CD4-positive, alpha-beta T cell treated with Interleukin-4 for 4 hours (primary cell): ENCODE measurements at places on chromosomes 12 and 14.

DNA sequence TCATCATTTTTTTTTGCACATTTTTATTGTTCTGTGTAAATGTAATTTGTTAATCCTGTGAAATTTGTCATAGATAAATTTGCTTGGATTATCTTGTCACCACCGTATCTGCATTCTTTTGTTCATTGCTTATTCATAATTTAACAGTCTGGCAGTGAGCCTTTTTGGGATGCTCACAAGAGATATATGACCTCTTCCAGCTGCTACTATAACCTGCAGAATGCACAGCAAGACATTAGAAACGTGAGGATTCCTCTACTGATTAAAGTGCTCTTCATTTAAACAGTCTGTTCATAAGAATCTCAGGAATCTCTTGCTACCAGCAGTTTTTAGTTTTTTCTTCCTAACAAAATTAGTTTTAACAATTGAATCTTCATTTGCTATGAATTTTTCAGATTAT lies 9.1 kb downstream of the NPAS3 start:
- DNase-seq = no peak

GRCh38 chr12:57334219-57334618 lies 83.2 kb upstream of the STAC3 start:
- no peak for DNase-seq

DNA sequence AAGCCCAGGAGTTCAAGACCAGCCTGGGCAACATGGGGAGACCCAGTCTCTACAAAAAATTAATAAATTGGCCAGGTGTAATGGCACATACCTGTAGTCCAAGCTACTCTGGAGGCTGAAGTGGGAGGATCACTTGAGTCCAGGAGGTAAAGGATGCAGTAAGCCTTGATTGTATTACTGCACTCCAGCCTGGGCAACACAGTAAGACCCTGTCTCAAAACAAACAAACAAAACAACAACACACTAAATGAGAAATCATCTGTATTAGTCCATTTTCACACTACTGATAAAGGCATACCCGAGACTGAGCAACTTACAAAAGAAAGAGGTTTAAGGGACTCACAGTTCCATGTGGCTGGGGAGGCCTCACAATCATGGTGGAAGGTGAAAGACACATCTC lies 4.7 kb upstream of the MLXIP start:
- DNase-seq = no peak

- DNase-seq = no peak
Observed at GRCh38 chr14:96649327-96649601, 147.1 kb downstream of the PAPOLA start.

- DNase-seq = peak; percentile 18
Observed at GRCh38 chr12:51971679-51972421, 20.4 kb downstream of the ACVR1B start.

DNA sequence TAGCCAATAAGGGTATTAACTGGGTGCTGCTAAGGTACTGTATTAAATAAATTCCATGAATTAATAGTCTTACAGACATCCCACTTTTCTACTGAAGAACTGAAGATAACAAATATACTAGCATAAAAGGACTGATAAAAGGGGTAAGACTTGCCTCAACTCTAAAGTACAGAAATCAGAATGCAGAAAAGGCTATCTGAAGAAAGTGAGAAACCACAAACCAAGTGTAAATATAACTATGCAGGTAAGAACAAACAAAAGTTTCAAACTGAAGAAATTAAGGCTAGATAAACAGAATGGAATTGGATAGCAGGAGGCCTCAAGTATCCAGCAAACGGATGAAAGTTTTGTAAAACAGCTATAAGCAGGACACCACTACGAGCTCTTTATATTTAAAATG lies 29.5 kb downstream of the YAF2 start:
- no peak for DNase-seq

GRCh38 chr14:96256407-96256806 lies 397 bp downstream of the BDKRB1 start:
- no peak for DNase-seq

DNA sequence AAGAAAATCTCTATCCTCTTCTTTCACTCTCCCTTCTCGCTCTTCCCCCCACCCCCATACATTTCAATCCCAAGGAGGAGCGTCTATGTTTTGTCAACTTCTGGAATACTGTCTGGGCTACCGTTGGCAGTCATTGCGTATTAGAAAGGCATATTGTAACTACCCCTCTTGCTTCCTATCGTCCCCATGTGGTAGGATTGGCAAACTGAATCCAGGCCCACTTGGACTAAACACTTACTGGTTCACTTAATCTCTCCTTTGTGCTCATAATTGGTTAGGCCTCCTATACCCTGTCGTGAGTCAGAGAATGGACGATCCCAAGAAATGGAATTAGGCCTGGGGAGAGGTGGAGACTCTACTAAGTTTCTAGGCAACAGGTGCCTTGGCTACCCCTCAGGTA lies 68.8 kb upstream of the SLC8A3 start:
- DNase-seq = no peak

DNA sequence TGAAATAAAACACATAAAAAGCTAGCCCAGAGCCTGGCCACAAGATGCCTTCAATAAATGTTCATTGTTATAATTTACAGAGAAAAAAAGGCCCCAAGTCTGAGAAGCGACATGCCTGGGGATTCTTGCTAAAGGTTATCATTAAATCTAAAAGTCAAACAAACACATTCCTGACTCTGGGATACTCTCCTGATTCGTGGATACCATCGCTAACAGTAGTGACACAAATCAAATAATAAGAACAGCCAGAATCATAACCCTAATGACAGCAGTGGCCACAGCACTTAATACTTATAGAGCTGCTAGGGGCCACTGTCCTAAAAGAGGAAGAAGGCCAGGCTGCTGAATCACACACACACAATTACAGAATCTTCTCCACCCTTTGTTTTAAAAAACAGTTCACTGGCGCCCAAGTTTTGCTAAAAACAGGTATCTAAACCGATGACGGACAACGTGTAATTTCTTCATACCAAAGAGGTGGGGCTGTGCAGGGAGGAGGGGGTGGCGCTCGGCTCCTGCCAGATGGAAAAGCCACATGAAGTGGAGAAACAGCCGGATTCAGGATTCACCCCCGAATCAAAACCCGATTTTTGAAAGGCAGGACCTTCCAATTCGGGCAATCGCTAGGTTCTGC lies 1.2 kb downstream of the CLIP1 start:
- peak; percentile 16 for DNase-seq

DNA sequence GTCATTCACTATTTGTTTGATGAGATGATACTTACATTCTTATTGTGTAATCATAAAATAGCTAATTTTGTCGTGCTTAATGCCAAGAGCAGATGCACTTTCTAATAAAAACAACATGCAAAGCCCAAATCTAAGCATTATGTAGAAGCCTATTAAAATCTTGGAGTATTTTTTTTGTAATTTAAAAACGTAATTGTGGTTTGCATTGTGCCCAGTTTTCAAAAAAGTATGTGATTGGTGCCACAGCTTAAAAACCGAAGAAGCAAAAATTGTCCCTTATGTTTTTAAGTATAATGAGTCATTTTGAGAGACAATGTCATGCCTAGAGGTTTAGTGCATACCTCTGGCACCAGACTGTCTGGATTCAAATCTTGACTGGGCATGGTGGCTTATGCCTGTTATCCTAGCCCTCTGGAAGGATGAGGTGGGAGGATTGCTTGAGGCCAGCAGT lies 464.8 kb upstream of the RGS6 start:
- no peak for DNase-seq

DNA sequence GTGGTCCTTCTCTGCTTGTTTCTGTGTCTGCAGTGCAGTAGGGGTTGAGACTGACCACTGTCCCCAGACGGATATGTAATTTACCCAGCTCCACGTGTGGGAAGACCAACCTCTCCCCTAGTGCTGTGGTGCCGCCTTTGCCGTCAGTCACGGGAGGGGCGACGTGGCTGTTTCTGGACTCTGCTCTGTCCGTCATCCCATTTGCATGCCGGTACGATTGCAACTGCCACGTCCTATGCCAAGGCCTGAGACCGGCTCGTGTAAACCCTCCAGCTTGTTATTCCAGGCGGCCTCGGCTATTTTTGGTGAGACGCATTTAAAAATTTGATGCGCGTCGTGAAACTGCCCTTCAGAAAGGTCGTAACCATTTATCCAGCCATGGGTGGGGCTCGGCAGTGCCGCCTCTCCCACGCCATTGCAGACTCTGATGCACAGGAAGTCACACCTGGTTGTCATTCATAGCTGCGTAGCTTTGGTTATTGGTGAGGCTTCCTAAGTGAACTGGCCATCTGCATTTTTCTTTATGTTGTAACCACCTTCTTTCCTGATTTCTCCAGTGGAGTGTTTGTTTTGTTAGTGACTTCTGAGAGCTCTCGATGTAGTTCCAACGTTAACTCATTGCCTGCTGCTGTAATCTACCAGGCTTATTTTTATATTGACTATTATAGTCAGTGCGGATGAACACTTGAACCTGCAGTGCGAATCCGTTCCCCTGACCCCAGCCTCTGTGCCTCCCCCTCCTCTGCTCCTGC lies 75.1 kb downstream of the ADGRD1 start:
- DNase-seq = no peak

- no peak for DNase-seq
Observed at GRCh38 chr12:10720974-10721650, 2.0 kb downstream of the YBX3 start.

DNA sequence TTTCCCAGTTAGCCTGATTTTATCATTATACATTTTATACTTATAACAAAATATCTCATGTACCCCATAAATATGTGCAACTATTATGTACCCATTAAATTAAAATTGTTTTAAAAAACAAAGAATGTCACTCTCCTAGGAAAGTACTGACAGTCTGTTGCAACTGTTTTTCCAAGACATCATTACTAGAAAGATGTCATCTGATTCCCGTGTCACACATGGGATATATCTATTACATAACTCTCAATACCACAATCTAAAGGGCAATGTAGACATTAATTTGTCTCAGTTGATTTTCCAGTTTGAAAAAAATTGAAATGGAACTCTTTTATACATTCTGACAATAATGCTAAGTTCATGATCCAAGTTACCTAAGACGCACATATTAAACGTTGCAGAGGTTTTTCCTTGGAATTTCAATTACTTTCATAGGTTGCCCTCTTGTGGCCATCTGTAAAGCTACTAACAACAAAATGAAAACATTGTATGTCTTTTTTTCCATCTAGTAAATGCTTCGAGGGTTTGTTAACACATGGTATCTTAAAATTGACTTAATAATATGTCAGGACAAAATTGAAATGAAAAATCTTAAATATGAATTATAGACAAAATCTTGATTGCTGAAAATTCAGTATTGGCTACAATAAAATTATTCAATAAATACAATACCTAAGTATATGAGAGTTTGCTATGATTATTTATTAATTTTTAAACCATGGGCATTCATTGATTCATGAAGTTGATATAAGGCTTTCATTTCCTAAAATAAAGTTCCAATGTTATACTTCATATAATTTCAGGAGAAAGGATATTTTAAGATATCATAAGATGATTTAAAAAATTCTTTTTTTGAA lies 131.6 kb downstream of the PPFIA2 start:
- DNase-seq = no peak

DNA sequence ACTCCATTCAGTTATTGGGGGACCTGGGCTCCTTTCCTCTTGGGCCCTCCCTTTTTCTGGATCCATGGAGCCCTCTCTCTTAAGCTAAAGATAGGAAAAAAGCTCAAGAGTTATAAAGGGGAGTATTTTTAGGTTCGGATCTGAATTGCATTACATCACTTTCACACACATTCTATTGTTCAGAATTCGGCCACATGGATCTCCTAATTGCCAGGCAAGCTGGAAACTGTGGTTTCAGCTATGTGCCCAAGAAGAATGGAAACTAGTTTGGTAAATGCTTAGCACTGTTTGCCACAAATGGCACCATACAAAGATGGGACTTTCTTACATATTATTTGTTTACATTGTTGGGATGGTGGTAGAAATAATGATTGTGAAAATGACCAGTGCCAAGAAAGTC lies 145.6 kb downstream of the LRIG3 start:
- no peak for DNase-seq

- DNase-seq = no peak
Observed at GRCh38 chr12:58547217-58547616, 373.1 kb downstream of the LRIG3 start.

- DNase-seq = no peak
Observed at GRCh38 chr12:13326076-13326475, 129.6 kb downstream of the EMP1 start.

GRCh38 chr14:57352396-57353170 lies 37.8 kb upstream of the NAA30 start:
- no peak for DNase-seq

- DNase-seq = no peak
Observed at GRCh38 chr14:28776482-28777266, 10.1 kb downstream of the FOXG1 start.
